ENCODE measurements at places on chromosomes 12 and 14.
A peak's percentile ranks its signal among the peaks of the same experiment; 100 is the strongest.

GRCh38 chr14:92603309-92604242 is 90.0 kb downstream of the RIN3 start:
- no peak for DNase-seq

DNA sequence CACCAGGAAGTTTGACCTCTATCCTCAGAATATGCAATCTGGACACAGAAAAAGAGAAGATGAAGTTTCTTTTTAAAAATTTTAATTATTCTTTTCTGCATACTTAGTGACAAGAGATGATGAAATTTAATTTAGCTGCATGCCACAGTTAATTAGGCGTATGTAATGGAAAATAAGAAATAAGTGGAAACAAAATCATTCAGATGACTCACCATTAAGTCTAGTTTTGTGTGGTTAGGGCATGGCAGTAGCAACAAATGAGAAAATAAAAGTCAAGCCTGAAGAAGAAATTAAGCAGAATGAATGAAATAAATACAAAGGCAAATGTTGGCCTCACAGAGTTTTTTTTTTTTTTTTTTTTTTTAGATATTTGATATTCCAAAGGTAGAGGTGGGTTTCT is 30.9 kb upstream of the KLRD1 start:
- DNase-seq, result no peak

GRCh38 chr12:4421590-4422031 is 24.0 kb downstream of the FGF6 start:
- peak; percentile 3 for DNase-seq

DNA sequence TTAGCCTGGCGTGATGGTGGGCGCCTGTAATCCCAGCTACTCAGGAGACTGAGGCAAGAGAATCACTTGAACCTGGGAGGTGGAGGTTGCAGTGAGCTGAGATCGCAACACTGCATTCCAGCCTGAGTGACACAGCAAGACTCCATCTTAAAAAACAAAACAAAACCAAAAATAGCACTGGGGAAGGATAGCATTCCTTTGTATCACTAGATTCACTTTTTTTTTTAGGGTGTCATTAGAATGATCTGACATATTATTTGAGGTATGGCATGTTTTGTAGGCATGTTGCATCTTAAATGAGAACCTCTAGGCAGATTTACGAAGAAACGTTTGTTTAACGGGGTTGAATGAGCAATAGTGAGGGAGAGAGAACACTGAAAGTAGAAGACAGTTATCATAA is 16.8 kb upstream of the FAR2 start:
- no peak for DNase-seq

All from NCI-H526 treated with DMSO at 0.1 percent for 48 hours (cell line).